ENCODE measurements at places on chromosomes 1 and 21.

- no peak for DNase-seq
These were observed 11.9 kb upstream of the CPLANE2 start for GRCh38 chr1:16248603-16249516.

GRCh38 chr1:6874298-6874697 lies 89.0 kb downstream of the CAMTA1 start:
- DNase-seq = no peak

- no peak for DNase-seq
These were observed 2.7 kb downstream of the CD34 start for GRCh38 chr1:207908107-207908734.

DNA sequence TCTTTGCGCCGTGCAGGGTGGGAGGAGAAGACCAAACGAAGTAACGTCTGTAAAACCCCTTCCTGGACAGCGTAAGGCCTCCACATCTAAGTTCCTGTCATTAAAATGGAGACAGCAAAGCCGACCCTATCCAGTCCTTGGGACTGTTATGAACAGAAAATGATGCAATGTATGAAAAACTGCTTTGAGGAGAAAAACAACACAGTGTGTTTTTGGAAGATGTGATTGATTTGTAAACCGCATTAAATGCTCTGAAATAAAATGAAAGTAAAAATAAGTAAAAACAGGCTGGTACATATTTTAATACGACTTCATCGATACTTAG lies 827 bp upstream of the URB1 start:
- no peak for DNase-seq

DNA sequence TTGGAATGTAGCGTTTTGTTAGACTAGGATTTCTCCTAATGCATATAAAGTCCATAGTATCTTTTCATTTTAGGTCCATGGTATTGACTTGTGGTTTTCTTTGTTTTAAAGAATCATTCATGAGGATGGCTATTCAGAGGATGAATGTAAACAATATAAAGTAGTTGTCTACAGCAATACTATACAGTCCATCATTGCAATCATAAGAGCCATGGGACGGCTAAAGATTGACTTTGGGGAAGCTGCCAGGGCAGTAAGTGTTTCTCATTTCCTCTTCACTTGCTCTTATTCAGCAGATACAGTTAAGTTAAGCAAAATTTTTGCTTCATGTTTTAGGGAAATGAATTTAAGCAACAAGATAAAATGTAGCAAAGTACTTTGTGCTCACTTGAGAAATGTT lies 25.4 kb downstream of the GNAI3 start:
- no peak for DNase-seq

DNA sequence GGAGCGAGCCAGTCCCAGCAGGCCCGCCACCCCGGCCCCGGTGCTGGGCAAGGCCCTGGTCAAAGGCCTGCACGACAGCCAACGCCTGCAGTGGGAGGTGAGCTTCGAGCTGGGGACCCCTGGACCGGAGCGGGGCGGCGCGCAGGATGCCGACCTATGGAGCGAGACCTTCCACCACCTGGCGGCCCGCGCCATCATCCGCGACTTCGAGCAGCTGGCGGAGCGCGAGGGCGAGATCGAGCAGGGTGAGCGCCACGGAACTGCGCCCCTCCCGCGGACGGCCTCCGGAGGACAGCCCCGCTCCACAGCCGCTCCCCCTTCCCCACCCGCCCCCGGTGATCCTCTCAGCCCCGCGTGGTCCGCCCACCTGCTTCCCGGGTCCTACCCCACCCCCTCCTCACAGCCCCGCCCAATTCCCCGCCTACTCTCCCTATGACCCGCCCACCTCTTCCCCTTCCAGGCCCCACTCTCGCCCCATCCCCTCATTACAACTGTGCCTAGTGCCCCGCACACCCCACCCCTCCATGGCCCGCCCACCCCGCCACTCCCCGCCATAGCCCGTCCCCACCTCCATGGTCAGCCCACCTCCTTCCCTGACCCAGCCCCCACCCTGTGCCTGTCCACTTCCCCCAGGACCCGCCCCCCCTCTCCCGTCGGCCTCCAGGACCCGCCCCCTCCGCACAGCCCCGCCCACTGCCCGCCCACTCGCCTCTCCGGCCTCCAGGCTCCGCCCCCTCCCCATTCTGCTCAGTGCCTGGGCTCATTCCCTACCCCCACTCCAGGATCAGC lies 52.7 kb downstream of the VWA5B1 start:
- peak; percentile 41 for DNase-seq

- no peak for DNase-seq
These were observed 176.7 kb downstream of the TRIM33 start for GRCh38 chr1:114334297-114334696.

DNA sequence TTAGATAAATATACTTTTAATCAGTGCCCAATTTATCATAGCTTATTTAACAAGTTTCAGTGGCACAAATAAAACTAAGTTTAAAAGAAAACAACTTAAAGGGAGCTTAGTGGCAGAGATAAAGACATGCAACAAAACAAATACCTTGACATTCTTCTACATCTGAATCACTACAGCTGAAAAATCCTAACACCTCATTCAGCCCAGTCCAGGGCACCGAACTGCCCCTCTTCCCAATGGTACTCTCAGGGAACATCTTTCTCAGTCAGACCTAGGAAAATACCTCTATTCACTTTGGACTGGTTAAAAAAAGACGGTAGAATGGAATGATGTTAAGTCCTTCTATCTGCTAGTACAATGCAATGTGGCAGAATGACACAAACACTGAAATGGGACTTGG lies 8.3 kb downstream of the OTUD7B start:
- no peak for DNase-seq

- peak; percentile 3 for DNase-seq
These were observed 100.5 kb downstream of the SYF2 start for GRCh38 chr1:25131794-25132193.

GRCh38 chr1:156385534-156386031 lies 16.6 kb downstream of the RHBG start:
- DNase-seq = peak; percentile 87

GRCh38 chr21:42627527-42628289 lies 25.7 kb upstream of the PDE9A start:
- DNase-seq = no peak

GRCh38 chr1:11674488-11674887 lies 6.5 kb downstream of the MAD2L2 start:
- DNase-seq = no peak

DNA sequence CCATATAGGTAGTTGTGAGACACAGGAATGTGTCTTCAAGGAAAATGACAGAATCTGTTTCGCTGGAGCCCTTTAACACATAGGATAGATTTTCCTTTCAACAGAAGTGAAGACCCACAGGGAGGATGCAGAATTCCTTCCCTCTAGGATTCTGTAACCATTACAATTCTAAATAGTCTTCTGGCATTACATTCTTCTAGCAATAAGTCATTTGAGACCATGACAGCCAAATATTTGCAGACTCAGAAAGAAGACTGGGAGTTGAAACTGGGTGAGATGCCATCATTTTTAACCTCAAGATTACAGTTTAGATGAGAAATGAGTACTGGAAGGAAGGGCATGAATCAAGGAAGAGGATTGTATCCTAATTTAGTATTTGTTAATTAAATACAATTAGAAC lies 61.6 kb downstream of the ZBTB18 start:
- DNase-seq = no peak

DNA sequence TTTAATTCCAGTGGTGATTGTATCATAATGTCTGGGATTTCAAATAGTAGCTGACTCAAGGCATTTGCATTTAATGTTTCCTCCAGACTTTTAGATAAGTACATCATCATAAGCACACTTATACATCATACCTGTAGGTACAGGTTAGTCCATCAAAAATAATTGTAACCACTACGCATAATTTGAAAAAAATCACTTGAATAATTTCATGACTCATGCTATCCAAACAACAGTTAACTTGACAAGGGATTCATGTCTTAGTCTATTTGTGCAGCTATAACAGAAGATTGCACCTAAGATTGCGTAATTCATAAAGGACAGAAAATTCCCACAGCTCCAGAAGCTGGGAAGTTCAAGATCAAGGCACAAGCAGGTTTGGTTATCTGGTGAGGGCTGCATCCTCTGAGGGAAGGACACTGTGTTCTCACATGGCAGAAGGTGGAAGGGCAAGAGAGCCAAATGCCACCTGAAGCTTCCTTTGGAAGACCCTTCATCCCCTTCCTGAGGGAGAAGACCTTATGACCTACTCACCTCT lies 801.7 kb upstream of the BRINP3 start:
- no peak for DNase-seq

DNA sequence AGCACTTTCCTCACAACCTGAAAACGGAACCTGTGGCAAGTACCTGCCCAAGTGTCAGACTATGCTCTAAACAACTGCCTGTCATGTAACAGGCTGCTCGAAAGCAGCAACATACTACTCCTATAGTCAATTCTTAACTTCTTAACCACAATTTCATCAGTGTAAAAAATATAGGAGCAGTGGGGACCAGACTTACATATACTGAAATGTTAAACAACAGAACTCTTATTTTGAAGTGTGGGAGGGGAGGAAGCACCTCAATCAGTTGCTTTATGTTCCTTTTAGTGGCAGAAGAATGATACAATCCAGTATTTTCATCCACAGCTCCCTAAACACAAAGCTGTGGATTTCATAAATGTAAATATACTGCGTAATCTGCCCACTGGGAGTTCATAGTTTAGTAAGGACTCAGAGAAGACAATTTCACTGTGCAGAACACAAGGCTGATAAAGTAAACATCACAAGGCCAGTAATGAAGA lies 44.2 kb downstream of the WLS start:
- no peak for DNase-seq

GRCh38 chr1:26705788-26706311 lies 10.0 kb downstream of the ARID1A start:
- DNase-seq = no peak

DNA sequence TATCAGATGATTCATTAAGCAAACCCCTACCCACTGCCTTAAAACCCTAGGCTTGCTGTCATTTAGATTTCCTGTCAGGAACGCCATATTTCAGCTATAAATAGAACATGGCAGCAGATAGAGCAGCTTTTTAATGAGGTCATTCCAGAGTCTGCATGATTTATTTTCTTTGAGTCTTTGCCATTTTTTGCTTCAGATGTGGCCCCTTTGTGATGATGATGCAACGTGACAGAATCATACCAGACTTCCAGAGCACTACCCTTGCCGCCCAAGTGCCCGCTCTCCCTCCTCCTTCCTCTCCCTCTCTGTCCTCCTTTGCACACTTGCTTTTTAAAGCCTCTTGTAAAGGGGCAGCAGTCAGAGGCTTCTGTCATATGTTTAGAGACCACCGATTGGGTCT lies 55.5 kb upstream of the TRIM67 start:
- no peak for DNase-seq

- no peak for DNase-seq
These were observed 154.9 kb downstream of the MAGI3 start for GRCh38 chr1:113545210-113545609.

DNA sequence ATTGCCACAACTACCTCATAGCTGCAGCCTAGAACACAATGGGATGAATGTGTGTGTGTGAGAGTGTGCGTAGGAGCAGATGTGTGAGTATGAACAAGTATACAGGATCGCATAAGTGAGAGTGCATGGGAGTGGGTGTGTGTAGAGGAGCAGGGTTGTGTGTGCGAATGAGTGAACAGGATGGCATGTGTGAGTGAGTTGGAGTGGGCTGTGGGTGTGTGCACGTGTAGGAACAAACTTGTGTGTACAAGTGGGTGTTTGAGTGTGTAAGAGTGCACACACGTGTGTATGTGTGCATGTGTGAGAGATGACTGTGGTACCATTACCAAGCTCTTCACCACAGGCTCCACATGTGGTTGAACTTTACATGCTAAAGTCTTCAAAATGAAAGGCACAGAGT lies 175.4 kb upstream of the EDN2 start:
- DNase-seq = no peak

GRCh38 chr1:211703812-211704537 lies 28.6 kb upstream of the NEK2 start:
- no peak for DNase-seq

DNA sequence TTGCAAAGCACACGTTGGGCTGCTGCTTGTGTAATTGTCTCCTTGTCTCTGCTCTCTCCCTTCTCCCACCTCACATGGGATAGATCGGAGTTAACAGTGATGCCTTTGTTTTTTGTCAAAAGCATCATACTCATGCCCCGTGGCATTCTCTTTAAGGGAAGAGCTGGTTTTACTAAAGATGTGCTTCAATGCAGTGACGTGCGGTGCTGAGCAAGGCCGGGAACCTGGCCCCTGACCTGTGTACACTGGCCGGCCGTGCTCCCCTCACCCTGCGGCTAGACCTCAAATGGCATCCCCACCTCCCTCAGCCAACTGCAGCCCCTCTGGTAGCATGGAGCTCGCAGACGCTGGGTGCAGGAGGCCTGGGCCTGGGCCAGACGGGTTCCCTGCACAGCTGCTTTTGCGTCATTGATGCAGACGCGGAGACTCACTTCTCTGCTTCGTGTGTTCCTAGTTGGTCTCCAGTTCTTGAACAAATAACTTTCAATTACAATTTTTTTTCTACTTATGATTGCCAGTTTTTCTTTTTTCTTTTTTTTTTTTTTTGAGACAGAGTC lies 19.9 kb downstream of the AGPAT3 start:
- no peak for DNase-seq

- no peak for DNase-seq
These were observed 11.7 kb downstream of the PKN2 start for GRCh38 chr1:88695781-88696180.

- DNase-seq = no peak
These were observed 48.6 kb downstream of the PTPRC start for GRCh38 chr1:198687429-198687828.

DNA sequence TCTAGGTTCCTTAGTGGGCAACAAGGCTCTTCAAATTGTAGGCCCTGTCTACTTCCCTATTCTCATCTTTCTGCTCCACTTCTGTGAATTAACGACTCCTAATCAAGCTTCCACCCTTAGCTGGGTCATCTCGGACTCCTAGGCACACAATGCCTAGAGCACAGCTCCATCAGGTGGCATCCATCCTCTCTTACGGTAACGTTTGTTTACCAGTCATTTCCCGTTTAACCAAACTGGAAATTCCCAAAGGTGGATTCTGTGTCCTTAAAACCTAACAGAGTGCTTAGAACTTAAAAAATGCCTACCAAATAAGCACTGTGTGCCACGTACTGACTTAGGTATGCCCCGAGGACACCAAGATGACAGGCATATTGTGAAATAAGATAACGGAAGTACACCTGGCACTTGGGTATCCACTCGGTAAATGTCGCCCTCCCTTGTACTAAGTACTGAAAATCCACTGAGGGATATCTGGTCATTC lies 1.5 kb downstream of the PARP1 start:
- no peak for DNase-seq

- no peak for DNase-seq
These were observed 505.2 kb upstream of the ZRANB2 start for GRCh38 chr1:71586030-71586429.

DNA sequence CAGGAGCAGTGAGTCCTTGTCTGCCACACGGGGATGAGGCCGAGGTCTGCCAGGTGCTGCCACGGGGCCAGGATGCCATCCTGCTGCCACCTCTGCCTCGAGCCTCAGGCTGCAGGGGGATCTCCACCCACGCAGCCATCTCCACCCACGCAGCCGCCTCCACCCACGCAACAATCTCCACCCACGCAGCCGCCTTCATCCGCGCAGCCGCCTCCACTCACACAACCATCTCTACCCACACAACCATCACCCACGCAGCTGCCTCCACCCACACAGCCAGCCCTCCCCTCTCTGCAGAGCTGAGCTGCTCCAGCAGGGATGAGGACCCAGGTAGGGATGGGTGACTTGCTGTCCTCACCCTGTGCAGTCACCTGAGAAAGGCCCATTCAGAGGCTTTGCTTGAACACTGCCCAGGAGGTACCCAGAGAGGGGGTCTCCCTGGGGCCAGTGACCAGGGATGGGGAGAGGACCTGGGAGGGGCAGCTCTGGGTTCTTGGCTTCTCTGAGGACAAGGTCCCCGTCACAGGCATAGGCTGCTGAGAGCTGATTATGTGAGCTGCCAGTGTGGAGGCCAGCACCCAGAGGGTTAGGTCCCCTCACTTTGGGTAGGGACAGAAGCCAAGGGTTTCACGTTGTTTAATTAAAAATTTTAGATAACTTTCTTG lies 46.6 kb upstream of the TTC34 start:
- DNase-seq = no peak

All from stimulated activated CD8-positive, alpha-beta memory T cell treated with anti-CD3 and anti-CD28 coated beads, Interleukin-4, amount 100 ng/mL, for 48 hours (primary cell).